Activated CD4-positive, alpha-beta T cell treated with anti-CD3 and anti-CD28 coated beads, Interleukin-2, amount 10 ng/mL, durations not matched to agents 24 days and 14 days (primary cell): ENCODE measurements at places on chromosomes 5 and 9. TPM values are rescaled to one million over a fixed set of nuclear protein-coding genes. Genes with fewer than 3 reads are reported as not detected.

DNA sequence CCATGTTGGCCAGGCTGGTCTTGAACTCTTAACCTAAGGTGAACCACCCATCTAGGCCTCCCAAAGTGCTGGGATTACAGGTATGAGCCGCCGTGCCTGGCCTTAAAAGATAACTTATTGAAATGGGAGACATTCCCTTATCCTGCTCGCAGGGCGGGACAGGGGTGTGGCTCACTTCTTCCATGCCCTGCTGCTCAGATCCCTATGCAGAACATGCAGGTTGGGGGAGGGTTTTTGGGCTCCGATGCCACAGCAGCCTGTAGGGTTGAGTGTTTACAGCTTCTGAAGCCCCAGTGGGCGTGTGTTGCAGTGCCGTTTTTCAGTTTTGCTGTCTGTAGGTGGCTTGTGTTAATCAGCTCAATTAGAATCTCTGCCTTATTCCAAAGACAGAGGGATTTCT, 108.0 kb upstream of the BRINP1 start:
- DNase-seq: no peak

- DNase-seq: no peak
Measured at GRCh38 chr5:151293624-151294023, 9.9 kb downstream of the SLC36A3 start.

DNA sequence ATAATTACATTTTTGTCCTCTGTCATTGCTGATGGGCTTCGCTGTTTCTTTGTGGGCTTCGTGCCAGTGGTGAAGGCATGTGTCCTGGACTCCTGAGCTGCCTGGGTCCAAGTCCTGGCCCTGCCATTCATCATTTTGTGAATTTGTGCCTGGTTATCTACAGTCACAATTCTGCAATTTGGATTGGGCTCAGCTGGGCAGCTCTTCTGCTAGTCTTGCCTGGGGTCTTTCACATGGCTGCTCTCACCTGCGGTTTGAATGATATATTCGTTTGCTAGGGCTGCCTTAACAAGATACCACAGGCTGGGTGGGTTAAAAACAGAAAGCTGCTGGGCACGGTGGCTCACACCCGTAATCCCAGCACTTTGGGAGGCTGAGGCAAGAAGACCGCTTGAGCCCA, 192.7 kb upstream of the IER5L start:
- no peak for DNase-seq

GRCh38 chr9:21326526-21327139, 8.6 kb downstream of the KLHL9 start:
- no peak for DNase-seq

DNA sequence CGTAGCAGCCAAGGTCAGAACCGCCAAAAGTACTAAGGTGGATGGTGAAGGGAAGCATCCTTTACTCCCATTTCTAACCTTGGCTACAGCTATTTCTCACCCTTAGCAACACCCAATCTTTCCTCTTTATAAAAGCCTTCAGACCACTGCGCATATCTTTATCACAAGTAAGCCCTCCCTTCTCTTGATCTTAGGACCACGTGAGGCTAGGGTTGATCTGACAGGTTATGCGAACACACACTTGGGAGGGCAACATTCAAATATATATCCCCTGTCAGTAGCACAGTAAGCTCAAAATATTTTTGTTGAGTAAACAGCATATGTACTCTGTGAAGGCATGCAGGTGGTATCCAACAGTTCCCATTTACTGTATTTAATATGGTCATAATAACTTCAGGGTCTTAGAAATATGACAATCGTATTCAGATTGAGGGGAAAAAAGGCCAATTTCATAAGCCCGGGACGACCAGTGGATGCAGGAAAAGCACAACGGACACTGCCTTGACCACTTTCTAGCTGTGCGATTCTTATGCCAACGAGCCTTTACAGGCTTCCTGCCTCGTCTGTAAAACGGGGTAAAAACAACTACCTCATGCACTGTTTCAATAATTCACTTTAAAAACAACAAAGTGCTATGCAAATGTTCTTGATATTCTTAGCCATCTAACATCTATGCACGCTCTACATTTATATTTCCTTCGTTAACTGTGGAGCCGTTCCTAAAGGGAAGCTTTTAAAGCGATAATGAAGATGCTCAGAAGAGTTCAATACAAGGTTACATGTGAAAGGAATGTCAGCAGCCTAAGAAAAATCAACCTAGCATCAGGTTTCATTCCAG, 1.3 kb downstream of the ARSB start:
- peak; percentile 64 for DNase-seq

GRCh38 chr5:159764283-159765134, 151.8 kb upstream of the ADRA1B start:
- DNase-seq: no peak

- DNase-seq: no peak
Measured at GRCh38 chr5:142636093-142636492, 49.8 kb downstream of the FGF1 start.

DNA sequence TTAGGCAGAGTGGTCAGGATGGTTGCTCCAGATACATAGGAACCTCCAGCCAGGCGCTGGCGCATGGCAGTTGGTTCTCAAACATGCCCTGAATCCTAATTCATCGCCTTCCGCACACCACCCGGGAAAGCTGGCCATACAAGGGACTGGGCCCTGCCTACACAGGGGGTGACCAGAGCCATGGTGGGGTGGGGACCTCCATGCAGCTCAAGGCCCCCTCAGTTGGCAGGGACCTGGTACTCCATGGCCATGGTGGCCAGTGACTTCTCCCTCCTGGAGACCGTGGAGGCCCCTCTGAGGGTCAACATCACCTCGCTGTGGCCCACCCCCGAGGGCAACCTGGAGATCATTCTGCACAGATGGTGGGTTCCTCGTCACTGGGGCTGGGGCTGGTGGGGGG, 26.8 kb downstream of the PAEP start:
- DNase-seq: no peak

DNA sequence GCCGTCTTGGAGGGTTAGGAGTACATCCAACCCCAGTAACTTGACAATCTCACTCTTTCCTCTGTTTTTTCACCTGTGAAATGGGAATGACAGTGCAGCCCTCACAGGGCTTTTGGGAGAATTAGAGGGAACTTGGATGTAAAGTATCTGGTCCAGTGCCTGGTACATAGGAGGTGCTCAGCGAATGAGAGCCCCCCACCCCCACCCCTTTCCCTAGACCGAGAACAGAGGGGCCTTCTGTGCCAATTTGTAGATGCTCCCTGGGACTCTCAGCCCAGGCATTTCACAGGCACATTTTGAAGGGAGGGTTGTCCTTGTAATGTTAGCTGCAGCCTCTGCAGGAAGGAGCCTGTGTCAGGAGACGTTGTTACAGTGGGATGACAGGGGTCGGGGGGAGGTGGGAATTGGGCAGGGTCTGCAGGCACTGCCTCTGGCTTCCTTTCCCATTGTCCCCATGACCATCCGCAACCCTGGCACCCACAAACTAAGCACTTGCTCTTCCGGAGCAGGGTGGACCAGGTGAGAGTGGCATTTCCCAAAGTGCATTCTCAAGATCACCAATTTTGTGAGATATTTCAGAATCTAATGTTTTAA, 47.0 kb downstream of the AMBP start:
- peak; percentile 40 for DNase-seq

- DNase-seq: no peak
Measured at GRCh38 chr5:93611976-93612854, 29.2 kb downstream of the NR2F1 start.

DNA sequence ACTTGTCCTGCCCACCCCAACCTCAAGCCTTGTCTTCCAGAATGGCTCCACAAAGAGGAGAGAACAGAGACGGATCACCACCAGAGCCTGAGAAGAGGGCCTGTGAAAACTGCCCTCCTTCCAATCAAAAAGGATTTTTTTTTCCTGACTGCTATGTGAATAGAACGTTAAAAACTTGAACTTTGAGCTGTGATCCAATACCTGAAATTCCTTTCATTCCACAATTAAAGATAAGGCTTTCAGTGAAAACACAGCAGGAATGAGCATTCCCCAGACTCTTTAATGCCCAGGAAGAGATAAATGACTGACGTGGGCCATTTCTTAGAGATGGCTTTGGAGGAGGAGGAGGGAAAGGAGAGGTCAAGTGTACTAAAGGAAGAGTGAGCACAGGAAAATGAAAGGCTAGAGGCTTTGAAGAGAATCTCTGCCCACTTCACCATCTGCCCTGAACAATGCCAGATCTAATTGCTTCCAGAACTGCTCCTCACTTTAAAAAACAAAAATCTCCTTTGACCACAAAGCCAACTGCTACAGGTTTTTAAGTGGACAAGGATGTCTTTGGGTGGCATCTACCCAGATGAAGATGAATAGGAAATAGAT, 177.9 kb upstream of the MAP3K1 start:
- DNase-seq: no peak

ARHGEF28 gene
- total RNA-seq: 0.14 TPM in 1 of 2 replicates, not detected in the other

FOXI1 gene
- 0.09 TPM in 1 of 2 replicates, not detected in the other for total RNA-seq

DMAC1 gene
- 44.2 and 51.6 TPM in 2 replicates for total RNA-seq

PPP6C gene
- total RNA-seq: 48.1 and 52.5 TPM in 2 replicates

NMUR2 gene
- not detected in 2 replicates for total RNA-seq
